ENCODE measurements at places on chromosomes 6 and 20. TPM values are rescaled to one million over a fixed set of nuclear protein-coding genes. Genes with fewer than 3 reads are reported as not detected.

The CST5 gene
- not detected for total RNA-seq

The SNPH gene
- total RNA-seq, result 12.0 TPM

The MUC21 gene
- not detected for total RNA-seq

The PPARD gene
- 25.9 TPM for total RNA-seq

The HLA-DPB1 gene
- 2.9 TPM for total RNA-seq

The MEI4 gene
- total RNA-seq, result not detected

The FOXF2 gene
- not detected for total RNA-seq

The ELOVL4 gene
- total RNA-seq, result 6.1 TPM

The TOX2 gene
- not detected for total RNA-seq

The EGFL8 gene
- total RNA-seq, result 14.3 TPM

The KCNK16 gene
- total RNA-seq, result not detected

The NSFL1C gene
- 75.3 TPM for total RNA-seq

The RBPJL gene
- total RNA-seq, result not detected

The RGS17 gene
- 2.2 TPM for total RNA-seq

The COL12A1 gene
- 2,753 TPM for total RNA-seq

The BHLHE23 gene
- total RNA-seq, result not detected

The TNFRSF6B gene
- total RNA-seq, result 0.79 TPM

The DEFB132 gene
- not detected for total RNA-seq

The HCK gene
- not detected for total RNA-seq

The PRPH2 gene
- not detected for total RNA-seq

The CST2 gene
- not detected for total RNA-seq

The MCHR2 gene
- not detected for total RNA-seq

The EPB41L1 gene
- total RNA-seq, result 41.1 TPM

The NKX2-2 gene
- total RNA-seq, result not detected

The SLC17A2 gene
- total RNA-seq, result not detected

The PMEPA1 gene
- 163 TPM for total RNA-seq

The RNF114 gene
- total RNA-seq, result 46.2 TPM
